Ascending aorta (tissue), 2 donors: ENCODE measurements at places on chromosomes 5 and 9.

DNA sequence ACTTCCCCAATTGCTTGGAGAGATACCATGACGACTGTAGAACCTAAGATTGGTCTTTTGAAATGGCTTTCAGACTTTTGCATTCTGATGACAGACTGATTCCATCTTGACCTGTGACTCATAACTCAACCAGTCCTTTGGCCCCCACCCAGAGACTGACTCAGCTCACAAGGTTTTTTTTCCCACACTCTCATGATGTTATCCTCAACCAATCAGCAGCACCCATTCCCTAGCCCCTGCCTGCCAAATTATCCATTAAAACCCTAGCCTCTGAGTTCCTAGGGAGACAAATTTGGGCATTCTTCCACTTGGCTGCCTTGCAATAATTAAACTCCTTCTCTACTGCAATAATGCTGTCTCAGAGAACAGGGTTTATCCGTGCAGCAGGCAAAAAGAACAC lies 1263.3 kb upstream of the CDH9 start:
- no peak for DNase-seq

DNA sequence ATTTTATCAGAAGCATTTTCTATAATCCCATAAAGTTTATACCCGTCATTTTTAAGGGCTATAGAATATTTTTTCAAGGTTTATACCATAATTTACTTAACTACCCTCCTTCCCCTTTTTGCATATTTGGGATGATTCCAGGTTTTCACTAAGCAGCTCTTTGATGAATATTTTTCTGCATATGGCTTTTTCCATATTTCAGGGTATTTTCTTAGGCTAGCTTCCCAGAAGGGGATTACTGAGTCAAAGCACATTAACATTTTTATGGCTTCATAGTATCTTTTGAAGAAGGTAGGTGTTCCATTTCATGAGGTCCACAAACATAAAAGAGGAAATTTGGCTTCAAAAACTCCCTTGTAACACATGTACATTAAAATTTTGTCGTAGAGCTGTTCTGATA lies 14.6 kb upstream of the COL15A1 start:
- DNase-seq = no peak

GRCh38 chr9:16653491-16654399 lies 216.7 kb downstream of the BNC2 start:
- DNase-seq = no peak

- DNase-seq = peak; percentile 66
Observed at GRCh38 chr5:33049842-33050241, 338.7 kb downstream of the NPR3 start.

DNA sequence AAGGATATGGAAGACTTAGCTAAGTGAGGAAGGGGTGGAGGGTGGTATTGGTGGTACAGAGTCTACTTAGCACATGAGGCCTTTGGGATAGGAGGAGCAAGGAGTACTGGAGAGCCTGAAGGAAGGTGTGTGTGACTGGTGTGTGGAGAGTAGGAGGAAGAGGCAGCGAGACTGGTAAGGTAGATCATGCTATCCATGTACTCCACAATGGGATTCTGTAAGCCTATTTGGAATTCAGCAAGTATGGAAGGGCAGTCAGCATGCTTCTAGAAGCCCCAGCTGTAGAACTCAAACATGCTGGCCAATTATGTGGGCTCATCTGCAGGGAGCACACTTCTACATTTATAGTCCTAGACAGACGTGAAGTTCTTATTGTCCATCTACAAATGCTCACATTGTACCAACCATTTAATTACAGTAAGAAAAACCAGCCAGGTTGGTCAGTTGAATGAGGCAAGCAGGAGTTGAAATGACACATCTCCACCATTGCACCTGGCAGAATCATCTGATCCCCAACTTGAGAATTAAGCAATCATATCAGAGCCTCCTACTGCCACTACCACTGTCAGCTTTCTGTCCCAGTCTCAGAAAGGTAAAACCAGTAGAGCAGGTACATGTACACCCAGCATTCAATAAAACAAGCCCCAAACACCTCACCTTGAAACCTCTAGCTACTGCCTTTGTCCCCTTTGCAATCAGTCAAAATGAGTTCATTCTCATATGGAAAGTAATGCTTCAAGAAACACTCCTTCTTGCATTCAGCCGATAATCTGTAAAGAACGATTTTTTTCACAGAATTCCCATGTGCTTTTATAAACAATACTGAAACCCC lies 60.9 kb upstream of the GLRX start:
- DNase-seq = no peak

GRCh38 chr5:956941-957747 lies 51.5 kb upstream of the NKD2 start:
- DNase-seq = no peak

- DNase-seq = no peak
Observed at GRCh38 chr9:38026840-38027527, 42.0 kb downstream of the SHB start.

DNA sequence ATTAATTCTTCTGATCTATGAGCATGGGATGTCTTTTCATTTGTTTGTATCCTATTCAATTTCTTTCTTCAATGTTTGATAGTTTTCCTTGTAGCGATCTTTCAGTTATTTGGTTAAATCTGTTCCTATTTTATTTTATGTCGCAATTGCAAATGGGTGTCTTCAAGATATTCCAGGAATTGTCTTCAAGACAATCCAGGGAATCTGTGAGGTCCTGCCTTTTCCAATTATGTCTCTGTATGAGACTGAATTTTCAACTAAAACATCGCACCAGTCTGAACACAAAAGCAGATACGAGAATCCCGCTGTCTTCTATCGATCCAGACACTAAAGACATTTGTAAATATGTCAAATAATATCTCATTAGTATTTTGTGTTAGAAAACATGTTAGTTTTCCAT lies 485.5 kb downstream of the BNC2 start:
- DNase-seq = no peak

DNA sequence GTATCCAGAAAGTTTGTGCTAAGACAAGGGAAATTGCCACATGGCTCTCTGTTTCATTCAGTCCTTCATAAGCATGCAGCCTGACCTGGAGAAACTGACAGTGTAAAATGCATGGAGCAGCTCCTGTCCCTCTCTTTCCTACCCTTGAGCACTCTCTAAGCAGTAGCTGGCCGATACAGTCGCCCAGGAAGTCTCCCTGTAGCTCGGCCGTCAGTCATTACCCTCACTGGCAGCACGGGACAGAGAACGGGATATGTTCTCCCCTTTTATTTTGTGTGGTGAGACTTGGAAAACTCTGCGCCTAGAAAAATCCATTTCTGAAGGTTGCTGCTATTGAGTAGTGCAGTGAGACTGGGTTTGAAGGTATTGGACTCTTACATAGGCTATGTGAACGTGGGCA lies 56.8 kb upstream of the KCNMB1 start:
- DNase-seq = no peak

DNA sequence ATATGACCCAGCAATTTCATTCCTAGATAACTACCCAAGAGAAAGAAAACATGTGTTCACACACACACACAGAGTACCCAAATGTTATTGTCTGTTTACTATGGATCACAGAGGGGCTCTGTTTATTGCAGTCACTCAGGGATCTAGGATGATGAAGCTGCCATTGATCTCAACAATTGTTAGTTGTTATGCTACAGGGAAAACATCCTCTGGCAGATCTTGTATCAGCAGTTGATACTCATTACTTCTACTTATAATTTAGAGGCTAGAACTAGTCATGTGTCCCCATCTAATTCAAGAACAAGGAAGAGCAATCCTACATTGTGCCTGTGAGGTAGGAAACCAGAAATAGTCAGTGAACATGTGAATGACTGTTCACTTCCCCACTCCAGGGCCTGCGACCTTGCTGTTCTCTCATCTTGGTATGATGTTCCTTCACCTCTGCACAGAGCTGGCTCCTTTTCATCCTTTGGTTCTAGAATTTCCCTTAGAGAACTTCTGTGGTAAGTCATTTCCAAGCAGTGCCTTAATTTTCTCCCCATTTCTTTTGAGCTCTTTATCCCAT lies 30.3 kb downstream of the NMUR2 start:
- DNase-seq = no peak
